Cortex of kidney (tissue), 1 donor: ENCODE measurements at places on chromosomes 5 and 9.

GRCh38 chr5:54867310-54867944 lies 118.0 kb downstream of the ESM1 start:
- no peak for DNase-seq

GRCh38 chr9:36928670-36929349 lies 105.3 kb downstream of the PAX5 start:
- DNase-seq, result no peak

GRCh38 chr9:120439926-120440325 lies 140.0 kb downstream of the CDK5RAP2 start:
- DNase-seq, result no peak

- no peak for DNase-seq
Measured at GRCh38 chr5:128038643-128039042, 44.9 kb upstream of the SLC12A2 start.

DNA sequence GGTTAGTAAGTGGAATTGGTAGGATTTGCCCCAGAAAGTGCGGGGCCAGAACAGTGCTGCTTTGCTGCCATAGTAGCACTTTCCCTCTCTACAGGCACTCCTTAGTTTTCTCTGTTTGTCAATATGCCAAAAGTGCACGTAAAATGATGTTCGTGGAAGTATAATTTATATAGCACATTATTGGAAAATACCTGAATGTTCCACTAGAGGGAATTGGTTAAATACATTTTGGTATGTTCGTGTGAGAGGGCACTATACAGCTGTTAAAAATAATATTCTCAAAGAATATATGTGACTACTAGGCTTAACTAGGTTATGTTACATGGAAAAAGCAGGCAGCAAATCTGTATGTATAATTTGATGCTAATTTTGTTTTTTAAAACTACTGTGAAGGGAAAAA lies 184.0 kb upstream of the GDNF start:
- no peak for DNase-seq

GRCh38 chr5:133801955-133802751 lies 166.3 kb downstream of the C5orf15 start:
- DNase-seq, result no peak

GRCh38 chr5:173878224-173878967 lies 9.8 kb upstream of the CPEB4 start:
- DNase-seq, result no peak

DNA sequence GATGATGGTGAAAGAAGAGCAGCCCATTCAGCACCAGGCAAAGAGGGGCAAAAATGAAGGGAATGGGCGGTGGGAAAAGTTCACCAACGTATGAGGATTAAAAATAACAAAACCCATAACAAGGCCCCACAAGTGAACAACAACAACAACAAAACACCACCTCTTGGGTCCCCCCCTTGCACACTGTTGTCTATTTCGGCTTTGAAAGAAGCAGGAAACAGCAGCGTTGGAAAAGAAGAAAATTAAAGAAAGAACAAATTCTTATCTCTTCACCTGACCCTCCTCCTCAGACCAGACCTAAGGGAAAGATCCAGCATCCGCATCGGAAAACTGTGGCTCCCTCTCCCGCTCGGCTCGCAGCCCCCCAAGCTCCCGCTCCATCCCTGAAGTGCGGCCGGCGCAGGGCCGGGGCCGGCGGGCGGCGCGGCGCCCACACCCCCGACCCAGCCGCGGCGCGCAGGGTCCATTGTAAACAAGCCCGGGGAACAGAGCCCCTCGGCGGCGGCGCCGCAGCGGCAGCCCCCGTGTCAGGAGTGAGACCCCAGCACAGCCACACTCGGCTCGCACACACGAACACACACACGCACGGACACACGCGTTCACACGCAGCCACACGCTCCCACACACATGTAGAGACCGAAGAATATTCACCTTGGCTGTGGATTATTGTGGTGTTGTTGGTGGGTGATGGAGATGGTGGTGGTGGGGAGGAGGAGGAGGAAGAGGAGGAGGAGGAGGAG lies 535 bp downstream of the RFX3 start:
- no peak for DNase-seq
